ENCODE measurements at places on chromosomes 11 and 22.

DNA sequence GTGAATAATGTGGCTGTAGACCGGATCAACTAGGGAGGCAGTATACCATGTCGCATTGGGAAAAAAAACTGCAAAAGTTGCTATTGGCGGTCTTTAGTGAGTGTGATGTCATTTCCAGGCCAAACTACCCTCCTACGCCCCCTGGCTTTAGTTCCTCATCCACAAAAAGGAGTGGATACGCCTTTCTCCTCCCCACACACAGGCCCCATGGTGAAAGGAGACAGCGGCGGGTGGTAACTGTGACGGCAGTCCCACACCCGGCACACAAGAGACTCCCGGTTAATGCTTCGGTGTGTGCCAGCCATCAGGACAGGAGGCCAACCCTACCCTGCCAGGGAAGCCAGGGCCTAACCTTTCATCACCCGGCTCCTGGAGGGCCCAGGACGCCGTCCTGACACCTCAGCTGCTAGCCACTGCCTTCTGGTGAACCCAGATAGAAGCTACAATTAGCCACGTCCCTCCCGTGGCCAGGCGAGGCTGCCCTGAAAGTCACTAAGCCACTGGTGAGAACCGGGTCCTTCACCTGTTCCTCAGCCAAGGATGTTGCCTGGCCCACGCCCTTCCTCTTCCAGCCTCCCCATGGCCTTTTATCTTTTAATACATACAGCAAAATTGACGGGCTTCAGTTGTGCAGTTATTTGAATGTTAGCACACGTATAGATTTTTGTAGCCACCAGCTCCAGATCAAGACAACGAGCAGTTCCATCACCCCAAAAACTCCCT lies 10.8 kb downstream of the TP53I11 start:
- no peak for DNase-seq

DNA sequence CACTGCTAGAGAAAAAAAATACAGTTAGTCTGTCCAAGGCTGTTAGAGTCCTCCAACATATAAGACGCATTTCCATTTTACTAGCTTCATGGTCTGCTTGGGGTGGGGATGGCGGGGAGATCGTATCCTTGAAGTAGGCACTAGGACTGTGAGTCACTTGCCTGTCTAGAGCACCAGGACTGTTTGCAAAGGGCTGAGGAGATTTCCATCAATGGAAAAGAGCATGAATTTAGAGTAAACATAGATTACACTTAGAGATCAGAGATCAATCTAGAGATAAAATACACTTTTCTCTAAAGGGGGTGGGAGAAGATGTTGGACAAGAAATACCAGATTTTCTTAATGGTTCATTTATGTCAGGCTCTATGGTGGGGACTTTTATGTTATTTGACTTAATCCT lies 1.7 kb upstream of the MS4A7 start:
- no peak for DNase-seq

DNA sequence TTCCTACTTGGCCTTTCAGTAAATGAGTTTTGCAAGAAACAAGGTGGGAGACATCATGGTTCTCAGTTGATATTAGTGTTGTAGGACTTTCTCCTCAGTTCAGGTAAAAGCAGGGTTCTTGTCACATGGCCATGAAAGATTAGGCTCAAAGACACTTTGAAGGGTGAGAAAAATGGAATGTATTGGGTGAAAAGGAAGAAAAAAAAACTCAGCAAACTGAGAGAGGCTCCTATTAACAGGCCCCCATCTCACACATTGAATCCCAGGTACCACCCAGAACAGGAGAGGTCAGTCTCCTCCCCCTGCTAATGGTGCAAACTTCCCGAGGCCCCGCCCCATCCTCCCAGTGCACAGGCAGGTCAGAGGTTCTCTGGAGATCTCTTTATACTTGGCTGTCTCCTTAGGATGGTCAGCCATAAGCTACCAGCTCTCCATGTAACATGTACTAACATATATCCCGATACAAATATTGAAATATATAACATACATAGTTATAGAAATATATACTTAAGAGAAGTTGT lies 62.2 kb downstream of the MICAL2 start:
- no peak for DNase-seq

DNA sequence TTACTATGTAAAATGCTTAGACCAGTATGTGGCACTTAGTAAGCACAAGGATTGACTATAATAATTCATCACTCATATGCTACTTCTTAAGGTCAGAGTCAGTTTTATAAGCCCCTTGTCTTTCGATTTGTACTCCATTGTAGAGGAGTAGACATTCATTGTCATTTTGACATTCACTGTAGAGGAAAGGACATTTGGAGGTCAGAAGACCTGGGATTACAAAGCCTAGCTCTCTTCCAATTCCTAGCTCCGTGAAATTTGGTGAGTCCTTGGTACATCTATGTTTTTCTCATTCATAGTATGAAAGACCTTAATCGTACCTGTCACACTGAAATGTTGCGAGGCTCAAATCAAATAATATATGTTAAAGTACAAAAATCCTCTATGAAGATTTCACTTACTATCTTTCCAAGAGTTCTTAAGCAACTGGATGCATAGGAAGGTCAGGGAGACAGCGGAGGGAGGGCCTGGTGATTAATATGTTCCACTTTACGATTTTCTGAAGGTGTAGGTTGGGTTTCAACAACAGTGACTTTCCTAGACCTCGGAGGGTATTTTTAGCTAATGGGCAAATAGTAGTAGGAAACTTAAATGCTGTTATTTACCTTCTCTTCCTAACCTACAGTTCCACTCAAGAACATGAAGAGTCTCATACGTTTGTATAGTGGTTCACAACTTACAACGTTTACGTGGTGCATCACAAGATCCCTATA lies 1.4 kb upstream of the EMSY start:
- no peak for DNase-seq

Measured in stimulated activated naive CD4-positive, alpha-beta T cell (primary cell).